Forelimb muscle (tissue), 1 donor: ENCODE measurements at places on chromosomes 1 and 21. TPM values are rescaled to one million over a fixed set of nuclear protein-coding genes. Genes with fewer than 3 reads are reported as not detected.

DNA sequence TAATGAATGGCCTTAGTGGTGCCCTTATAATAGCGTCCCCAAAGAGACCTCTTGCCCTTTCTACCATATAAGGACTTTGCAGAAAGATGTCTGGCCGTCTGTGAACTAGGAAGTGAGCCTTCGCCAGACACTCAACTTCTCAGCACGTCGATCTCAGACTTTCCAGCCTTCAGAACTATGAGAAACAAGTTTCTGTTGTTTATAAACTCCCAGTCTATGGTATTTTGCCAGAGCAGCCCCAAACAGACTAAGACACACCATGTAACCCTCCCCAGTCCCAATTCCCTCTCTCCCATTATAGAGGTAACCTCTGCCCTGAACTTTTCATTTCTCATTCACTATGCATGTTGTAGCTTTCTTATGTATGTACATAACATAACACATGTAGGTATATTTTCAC is 55.7 kb downstream of the NID1 start:
- DNase-seq: no peak

- DNase-seq: no peak
These were observed 188.9 kb upstream of the TMEM51 start for GRCh38 chr1:14964711-14965055.

DNA sequence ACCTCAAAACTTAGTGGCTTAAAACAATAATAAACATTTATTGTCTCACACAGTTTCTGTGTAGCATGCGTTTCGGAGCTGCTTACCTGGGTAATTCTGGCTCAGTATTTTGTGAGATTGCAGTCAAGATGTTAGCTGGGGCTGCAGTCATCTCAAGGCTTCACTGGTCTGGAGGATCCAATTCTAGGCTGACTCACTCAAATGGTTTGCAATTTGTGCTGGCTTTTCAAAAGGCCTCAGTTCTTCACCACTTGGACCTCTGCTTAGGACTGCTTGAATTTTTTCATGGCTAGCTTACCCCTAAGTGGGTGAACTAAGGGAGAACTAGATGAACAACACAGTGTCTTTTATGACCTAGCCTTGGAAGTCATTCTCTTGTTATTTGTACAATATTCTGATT is 21.0 kb downstream of the XPR1 start:
- DNase-seq: no peak

DNA sequence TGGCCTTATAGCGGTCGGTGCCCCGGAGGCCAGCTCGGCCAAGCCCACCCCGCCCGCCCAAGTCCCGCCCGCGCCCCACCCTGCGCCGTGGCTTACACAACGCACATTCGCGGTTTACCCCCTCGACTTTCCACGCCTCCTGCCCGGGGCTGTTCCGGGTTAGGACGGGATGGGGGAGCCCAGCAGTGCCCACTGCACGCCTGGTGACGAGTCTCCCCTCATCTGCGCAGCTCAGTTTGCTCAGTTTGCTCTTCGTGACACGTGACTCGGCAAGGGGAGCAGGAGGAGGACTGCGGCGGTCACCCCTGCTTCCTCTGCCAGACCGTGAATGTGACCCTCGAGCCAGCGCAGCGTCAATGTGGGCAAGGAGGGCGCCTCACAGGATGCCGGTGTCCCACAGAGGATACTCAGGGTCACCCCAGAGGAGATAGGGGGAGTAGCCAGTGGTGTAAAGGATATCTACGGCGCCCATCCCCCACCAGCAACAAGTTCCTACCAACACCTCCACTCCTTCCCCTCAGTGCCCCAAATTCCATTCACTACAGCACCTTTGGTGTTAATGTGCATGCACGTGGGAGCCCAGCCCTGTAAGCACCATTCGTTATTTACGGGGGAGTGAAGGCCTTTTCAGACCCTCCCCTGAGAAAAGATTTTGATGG is 350 bp upstream of the S100A6 start:
- DNase-seq: no peak

GRCh38 chr1:99994496-99994895 is 24.7 kb downstream of the SLC35A3 start:
- no peak for DNase-seq

DNA sequence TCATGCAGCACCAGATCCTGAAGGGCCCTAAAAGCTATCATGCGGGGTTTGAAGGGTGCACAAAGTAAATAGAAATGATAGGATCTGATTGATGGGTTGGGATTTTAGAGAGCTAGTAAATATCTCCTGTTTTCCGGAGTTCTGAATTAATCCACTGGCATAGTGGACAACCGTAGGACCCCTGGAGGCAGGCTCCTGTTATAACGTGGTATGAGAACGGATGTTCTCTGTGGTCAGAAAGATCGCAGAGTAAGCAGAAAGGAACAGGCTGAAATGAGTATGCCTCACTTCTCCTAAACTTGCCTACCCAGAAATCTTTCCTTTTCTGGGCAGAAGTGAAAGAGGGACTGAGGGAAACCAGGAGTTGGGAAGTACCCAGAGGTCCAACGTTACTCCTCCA is 470.8 kb downstream of the AJAP1 start:
- DNase-seq: no peak

DNA sequence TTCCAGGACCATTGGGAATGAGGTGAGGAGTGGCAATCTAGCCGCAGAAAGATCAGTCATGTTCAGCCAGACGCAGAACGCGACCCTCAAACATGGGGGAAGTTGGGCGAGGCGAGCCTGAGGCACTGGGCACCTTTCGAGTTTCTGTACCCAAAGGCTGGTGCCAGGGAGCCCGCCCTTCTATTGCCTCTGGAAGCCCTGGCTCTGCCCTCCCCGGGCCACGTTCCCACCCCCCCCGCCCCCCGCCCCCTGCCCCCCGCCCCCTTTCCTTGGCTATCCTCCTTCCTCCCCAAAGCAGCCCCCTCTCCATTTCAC is 2.2 kb upstream of the ZBTB7B start:
- no peak for DNase-seq

DNA sequence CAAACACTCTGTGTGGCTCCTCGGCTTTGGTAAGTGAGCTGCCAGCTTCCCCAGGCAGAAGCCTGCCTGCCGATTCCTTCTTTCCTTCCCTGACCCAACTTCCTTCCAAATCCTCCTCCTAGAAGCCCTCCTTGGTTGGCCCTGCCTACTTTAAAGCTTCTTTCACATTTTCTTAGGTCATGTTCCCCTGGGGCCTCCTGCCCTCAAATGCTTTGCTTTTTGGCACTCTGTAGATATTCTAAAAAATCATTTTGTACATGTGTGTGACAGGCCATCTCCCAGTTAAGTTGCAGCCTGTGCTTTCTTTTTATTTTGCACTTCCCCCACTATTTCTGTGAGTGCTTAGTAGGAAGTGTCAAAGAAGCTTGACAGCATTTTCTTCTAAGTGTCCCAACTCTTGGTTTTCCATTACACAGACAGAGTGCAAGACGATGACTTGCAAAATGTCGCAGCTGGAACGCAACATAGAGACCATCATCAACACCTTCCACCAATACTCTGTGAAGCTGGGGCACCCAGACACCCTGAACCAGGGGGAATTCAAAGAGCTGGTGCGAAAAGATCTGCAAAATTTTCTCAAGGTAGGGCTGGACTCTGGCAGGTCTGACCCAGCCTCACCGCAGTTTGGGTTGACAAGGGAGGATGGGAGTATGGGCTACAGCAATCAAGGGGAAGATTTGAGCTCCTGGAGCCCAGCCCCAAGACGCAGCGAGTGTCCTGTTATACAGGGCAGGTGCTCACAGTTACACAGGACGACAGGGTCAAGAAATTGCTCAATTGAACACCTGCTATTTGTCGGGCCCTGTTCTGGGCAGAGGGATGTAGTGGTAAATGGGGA is at the start of gene S100A9:
S100A9 (plus strand) TSS at position 2 of the 838 bp plus-strand sequence; CDS start at position 432, 430 bp downstream.
- DNase-seq: no peak

DNA sequence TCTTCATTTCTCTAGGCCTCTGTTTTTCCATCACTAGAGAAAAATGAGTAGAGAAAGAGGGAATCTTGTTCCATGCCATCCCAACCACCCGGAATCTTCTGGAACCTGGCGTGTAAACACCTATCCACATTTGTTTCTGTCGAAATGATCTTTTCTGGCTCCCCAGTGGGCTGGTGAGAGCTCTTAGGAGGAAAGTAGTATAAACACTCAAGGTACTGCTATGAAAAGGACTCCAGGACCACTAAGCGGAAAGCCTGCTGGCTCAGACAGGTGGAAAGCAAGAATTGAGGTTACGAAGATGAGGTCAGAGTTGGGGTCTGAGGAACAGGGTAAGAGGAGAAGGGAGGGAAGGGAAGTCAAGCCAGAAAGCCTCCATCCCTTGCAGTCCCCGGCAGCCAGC is 90.8 kb downstream of the PLXNA2 start:
- no peak for DNase-seq

Gene ADGRL4
- 11.9 TPM for polyA plus RNA-seq

Gene PROK1
- not detected for polyA plus RNA-seq

Gene PKLR
- 0.09 TPM for polyA plus RNA-seq

Gene USP33
- polyA plus RNA-seq: 35.9 TPM

Gene SYT2
- 0.63 TPM for polyA plus RNA-seq
